ENCODE measurements at places on chromosomes 7 and 10. TPM values are rescaled to one million over a fixed set of nuclear protein-coding genes. Genes with fewer than 3 reads are reported as not detected.

The SYNPO2L gene
- not detected for total RNA-seq

The ADO gene
- 13.9 TPM for total RNA-seq

The NKX2-3 gene
- not detected for total RNA-seq

The WDR37 gene
- total RNA-seq = 13.9 TPM

The STAG3 gene
- 1.3 TPM for total RNA-seq

The EN2 gene
- total RNA-seq = not detected

The BEND7 gene
- 9.9 TPM for total RNA-seq

The PDCD4 gene
- total RNA-seq = 101 TPM

The WDR86 gene
- total RNA-seq = 61.5 TPM

The MOGAT3 gene
- total RNA-seq = not detected

The MKX gene
- total RNA-seq = 1.4 TPM

The TMEM196 gene
- total RNA-seq = not detected

The CYP3A4 gene
- total RNA-seq = 0.64 TPM

The SPDYE5 gene
- not detected for total RNA-seq

The C10orf62 gene
- total RNA-seq = 0.33 TPM

The CRTAC1 gene
- total RNA-seq = 1.6 TPM

The METTL27 gene
- total RNA-seq = 10.6 TPM

The MKI67 gene
- total RNA-seq = 0.29 TPM

The EEPD1 gene
- 32.5 TPM for total RNA-seq

The HECW1 gene
- 0.48 TPM for total RNA-seq

The HOXA1 gene
- 0.80 TPM for total RNA-seq

The MUC12 gene
- 1.4 TPM for total RNA-seq

The EGR2 gene
- 4.3 TPM for total RNA-seq

The ACADSB gene
- 31.8 TPM for total RNA-seq

The PPA1 gene
- total RNA-seq = 174 TPM

The PRSS37 gene
- total RNA-seq = not detected

The LIPF gene
- not detected for total RNA-seq

The SNX13 gene
- total RNA-seq = 89.9 TPM

The NCAPG2 gene
- 9.8 TPM for total RNA-seq

The CHST15 gene
- 56.4 TPM for total RNA-seq

The CHAT gene
- total RNA-seq = not detected

All from breast epithelium (tissue), 4 donors.